CD8-positive, alpha-beta memory T cell (primary cell): ENCODE measurements at places on chromosomes 1 and 21. TPM values are rescaled to one million over a fixed set of nuclear protein-coding genes. Genes with fewer than 3 reads are reported as not detected.

DNA sequence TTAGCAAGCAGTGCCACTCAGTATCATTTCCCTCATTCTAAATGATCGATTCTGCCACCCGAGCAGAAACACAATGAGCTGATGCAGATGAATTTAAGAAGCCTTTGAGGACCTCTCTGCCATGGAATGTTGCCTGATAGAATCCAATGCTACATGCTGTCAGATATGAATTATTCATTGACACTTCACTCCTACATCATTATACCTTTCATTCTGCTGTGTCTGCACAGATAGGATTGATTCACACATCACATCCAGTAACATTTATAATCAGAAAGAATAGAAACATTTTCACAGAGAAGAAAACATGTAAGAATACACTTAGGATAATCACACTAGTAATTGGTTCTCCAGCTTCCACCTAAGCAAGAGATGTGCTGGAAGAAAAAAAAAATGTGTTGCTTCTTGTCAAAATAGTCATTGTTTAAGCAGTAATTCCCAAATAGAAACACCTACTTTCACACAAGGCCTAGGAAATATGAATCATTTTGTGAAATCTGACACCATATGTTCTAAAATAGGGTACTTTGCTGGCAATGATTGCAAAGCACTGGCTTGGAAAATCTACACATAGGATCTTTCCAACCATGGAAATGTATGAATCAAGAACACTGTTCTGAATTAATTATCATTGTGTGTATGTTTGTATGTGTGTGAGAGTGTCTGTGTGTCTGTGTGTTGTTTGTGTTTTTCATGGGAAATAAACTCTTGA is 110.1 kb downstream of the GRIK1 start:
- no peaks in the 10 kb centered on the region for H3K27me3 ChIP-seq
- no peak overlapping the region for H3K4me3 ChIP-seq
- no peaks in the 10 kb centered on the region for H3K36me3 ChIP-seq
- no peak for DNase-seq
- no peak overlapping the region for H3K27ac ChIP-seq
- no peaks in the 10 kb centered on the region for H3K4me1 ChIP-seq

DNA sequence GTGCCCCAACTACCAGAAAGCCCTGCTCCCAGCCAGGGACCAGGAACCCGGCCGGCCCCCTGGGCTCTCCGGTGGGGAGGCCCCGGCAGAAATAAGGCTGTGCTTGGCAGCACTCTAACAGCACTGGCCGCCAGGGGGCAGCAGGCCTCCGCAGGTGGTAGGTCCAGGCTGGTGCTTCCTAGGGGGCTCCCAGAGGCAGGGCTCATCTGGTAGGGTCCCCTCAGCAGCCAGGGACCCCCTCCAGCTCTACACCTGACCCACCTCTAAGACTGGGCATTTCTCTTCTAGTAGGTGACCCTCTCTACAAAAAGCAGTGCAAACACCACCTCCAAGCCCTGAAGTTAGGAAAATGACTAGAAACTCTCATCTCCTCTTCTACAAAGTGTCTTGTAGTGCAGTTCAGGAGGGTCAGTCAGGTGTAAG is 85.6 kb downstream of the STUM start:
- no peaks in the 10 kb centered on the region for H3K27me3 ChIP-seq
- H3K27ac ChIP-seq = no peak overlapping the region
- H3K36me3 ChIP-seq = peaks cover 31% of the 10 kb centered on the region
- H3K4me3 ChIP-seq = no peak overlapping the region

- H3K27ac ChIP-seq = no peak overlapping the region
- H3K27me3 ChIP-seq = peaks cover 5% of the 10 kb centered on the region
- no peak for DNase-seq
- no peaks in the 10 kb centered on the region for H3K36me3 ChIP-seq
- H3K4me1 ChIP-seq = no peaks in the 10 kb centered on the region
These were observed 34.7 kb downstream of the CDCA8 start for GRCh38 chr1:37726751-37727585.

DNA sequence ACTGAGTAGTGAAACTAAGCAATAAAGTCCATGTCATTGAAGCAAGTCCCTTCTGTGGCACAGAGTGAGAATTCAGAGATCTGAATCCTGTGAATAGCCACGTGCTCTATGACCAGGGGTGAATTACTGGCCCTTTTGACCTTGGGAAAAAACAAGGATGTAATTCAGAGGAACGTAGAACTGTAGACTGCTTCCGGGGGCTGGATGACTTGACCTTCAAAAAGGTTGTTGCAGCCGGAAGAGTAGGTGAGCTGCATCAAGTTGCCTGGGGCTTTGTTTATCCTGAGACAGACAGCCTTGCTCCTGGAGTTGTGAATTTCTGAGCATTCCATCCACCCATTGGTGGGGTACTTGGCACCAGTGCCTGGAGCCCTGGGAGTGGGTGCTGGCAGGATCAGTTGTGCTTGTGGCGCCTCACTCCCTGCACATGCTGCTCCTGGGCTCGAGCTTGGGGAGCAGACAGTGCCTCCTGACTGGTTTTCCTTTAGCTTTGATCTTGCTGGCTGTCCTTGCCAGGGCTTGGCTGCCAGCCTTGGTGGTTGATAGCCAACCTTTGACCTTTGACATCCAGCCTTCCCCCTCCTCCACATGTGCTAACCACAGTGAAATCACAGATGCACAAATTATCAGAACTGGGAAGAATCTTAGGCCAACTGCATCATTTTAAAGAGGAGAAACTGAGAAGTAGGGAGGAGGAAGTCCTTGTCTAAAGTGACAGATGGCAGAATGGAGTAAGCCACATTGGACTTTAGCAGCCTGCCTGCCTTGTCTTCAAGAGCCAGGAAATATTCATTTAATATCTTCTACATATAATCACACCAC is 16.2 kb upstream of the MYOG start:
- no peak overlapping the region for H3K4me3 ChIP-seq
- H3K27me3 ChIP-seq = no peaks in the 10 kb centered on the region
- no peak overlapping the region for H3K27ac ChIP-seq
- DNase-seq = no peak
- no peaks in the 10 kb centered on the region for H3K36me3 ChIP-seq

DNA sequence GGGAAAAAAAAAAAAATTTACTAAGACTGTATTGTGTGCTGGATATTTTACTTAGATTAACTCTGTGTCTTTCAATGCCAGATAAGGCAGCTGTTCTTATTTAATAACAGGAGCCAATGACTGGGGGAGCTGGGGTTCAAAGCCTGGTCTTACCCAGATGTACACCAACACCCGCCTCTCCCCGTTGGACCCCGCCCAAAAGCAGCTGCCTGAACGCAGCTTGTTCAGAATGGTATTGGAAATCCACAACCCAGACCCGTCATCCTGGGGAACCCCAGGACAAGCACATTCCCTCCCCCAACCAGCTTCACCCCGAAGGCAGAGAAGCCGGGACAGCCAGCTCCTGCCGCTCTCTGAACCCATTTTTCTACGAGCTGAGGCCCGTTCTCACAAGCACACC is 113.6 kb upstream of the TMPRSS2 start:
- DNase-seq = no peak
- H3K4me1 ChIP-seq = no peaks in the 10 kb centered on the region
- peaks cover 5% of the 10 kb centered on the region for H3K27me3 ChIP-seq

DNA sequence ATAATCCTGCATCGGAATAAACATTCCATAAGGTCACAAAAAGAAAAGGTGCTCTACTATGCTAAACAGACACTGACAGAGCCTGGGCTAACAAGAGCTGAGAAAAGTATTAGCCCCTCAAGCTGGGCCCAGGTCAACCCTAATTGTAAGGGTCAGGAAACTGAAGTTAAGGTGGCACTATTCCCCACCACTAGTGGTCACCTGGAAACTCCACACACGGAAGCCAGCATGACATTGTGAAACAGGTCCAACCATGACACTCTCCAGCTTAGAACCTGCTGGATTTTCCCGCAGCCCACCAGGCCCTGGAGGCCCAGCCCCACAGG is 1.2 kb downstream of the PTTG1IP start:
- H3K4me3 ChIP-seq = peak overlapping the region; percentile 67
- no peaks in the 10 kb centered on the region for H3K36me3 ChIP-seq
- H3K27ac ChIP-seq = peak overlapping the region; percentile 69
- no peaks in the 10 kb centered on the region for H3K27me3 ChIP-seq
- H3K4me1 ChIP-seq = peaks cover 61% of the 10 kb centered on the region

The AQP10 gene
- not detected for total RNA-seq

The LINGO4 gene
- not detected for total RNA-seq

DNA sequence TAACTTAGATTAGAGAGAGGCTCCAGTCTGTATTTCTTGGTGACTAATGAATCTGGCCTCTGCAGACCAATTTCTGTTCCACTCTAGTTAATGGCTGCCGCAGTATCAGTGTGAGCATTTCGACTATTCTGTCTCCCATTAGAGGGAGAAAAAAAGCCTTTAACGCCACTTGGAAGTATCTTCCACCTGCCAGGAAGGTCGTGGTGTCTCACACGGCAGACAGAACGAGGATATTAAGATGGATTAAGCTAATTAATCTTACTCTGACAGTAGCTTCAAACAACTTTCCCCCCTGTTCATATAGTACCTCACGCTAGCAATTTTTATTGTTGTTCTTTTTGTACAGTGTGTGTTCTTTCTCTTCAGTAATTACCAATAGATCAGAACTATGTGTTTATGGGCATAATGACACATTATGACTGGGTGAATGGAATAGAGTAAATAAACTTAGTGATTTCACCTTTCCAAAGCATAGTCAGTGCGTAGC is 153.8 kb downstream of the ADGRL2 start:
- H3K36me3 ChIP-seq = no peaks in the 10 kb centered on the region
- no peak overlapping the region for H3K4me3 ChIP-seq
- H3K27ac ChIP-seq = no peak overlapping the region
- H3K4me1 ChIP-seq = no peaks in the 10 kb centered on the region

GRCh38 chr1:84877592-84877991 is 15.4 kb downstream of the LPAR3 start:
- no peaks in the 10 kb centered on the region for H3K36me3 ChIP-seq
- no peak overlapping the region for H3K4me3 ChIP-seq
- no peaks in the 10 kb centered on the region for H3K27me3 ChIP-seq
- no peak for DNase-seq

DNA sequence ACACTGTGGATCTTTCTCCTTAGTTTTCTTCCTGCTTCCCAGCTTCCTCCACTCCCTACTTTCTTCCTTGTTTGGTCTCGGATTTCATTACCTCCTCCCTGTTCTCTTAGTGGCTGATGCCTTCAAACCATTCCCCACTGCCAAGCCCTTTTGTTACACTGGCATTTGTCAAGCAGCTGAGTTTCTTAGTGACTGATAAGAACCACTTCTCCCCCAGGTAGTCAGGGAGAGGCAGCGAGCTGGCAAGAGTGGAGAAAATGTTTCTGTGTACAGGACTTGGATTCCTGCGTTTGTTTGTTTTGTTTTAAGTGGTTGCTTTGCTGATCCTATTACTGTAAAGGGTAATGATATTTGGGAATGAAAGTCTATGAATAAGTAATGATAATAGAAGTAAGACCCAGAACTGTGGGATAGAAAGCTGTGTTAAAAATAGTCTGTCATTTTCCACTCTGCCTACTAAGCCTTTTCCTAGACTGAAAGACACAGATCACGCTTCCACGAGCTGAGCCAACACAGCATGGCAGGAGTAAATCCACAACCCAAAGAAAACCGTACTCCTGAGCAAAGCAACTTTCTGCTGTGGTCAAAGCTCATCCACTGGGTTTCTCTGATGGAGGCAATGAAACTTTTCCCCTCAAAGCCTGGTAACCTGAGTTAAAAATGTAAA is 10.1 kb upstream of the SERTAD4 start:
- H3K27me3 ChIP-seq = no peaks in the 10 kb centered on the region

DNA sequence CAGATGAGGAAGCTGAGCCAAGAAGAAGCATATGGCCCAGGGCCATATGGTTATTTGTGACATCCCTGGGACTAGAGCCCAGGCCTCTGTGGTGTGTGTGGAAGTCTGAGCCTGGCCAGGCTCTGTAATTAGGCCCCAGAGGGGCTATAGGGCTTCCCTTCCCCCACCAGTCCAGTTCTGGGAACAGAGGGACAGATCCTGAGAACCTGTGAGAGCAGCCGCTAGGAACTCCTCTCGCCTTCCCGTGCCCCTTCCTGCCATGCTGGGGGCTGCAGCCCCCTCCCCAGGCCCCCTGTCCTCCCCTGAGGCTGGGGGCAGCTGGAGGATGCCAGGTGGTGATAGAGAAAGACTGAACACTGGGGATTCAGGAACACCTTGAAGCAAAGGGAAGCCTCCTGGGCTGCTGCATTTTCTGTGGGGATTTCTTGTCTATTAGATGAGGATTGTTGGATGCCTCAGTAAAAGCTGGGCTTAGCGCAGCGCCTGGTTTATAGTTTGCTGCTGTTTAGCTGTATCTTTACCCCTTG is 33.3 kb downstream of the COQ8A start:
- no peaks in the 10 kb centered on the region for H3K4me1 ChIP-seq
- no peaks in the 10 kb centered on the region for H3K27me3 ChIP-seq

The GLIS1 gene
- total RNA-seq = not detected

GRCh38 chr1:24996983-24997893 is 67.2 kb upstream of the RUNX3 start:
- peak; percentile 69 for DNase-seq
- H3K27ac ChIP-seq = no peak overlapping the region
- no peaks in the 10 kb centered on the region for H3K27me3 ChIP-seq
- peaks cover 68% of the 10 kb centered on the region for H3K4me1 ChIP-seq

The TMCO4 gene
- total RNA-seq = 16.5 TPM

The MIXL1 gene
- total RNA-seq = not detected

- no peak overlapping the region for H3K4me3 ChIP-seq
- H3K4me1 ChIP-seq = no peaks in the 10 kb centered on the region
- DNase-seq = no peak
These were observed 24.1 kb upstream of the NFASC start for GRCh38 chr1:204846546-204846945.

GRCh38 chr21:37939251-37939650 is 23.0 kb upstream of the KCNJ6 start:
- no peak overlapping the region for H3K4me3 ChIP-seq
- no peaks in the 10 kb centered on the region for H3K4me1 ChIP-seq
- H3K27ac ChIP-seq = no peak overlapping the region
- H3K27me3 ChIP-seq = no peaks in the 10 kb centered on the region
